Stimulated activated CD4-positive, alpha-beta T cell treated with anti-CD3 and anti-CD28 coated beads, Interleukin-4, amount 100 ng/mL, for 24 hours (primary cell): ENCODE measurements at places on chromosomes 11 and 22.

DNA sequence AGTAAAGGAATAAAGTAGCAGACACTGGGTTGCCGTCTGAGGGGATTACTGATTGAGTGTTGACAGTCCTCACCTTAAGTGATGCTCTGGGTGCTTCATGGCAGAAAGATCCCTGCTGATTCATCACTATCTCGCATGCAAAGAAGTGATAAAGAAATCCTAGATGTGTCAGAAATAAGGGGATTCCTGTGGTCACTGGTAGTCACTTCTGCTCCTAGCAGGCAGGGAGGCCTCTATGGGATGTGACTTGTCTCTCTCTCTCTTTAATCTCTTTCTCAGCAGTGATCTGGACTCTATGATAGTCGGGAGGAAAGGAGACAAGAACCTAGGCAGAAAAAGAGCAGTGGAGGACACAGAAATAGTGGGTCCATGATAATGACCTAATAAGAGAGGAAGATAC is 30.9 kb upstream of the OR56A1 start:
- no peak for DNase-seq

DNA sequence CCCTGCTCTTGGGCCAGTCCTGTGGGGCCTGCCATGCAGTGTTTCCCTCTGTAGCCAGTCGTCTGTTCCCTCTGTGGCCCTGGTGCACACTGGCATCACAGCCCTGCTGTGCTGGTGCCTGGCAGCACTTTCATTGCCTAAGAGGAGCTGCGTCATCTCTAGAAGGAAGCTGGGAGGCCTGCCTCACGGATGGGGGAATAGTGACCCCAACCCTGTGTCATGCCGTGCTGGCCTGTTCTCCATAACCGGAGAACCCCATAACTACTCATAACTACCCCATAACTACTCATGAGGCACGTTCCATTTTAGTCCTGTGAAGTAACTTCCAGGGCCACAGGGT is 14.0 kb downstream of the RAB36 start:
- no peak for DNase-seq

- no peak for DNase-seq
These were observed 23.9 kb upstream of the TMPRSS13 start for GRCh38 chr11:117953024-117953671.

DNA sequence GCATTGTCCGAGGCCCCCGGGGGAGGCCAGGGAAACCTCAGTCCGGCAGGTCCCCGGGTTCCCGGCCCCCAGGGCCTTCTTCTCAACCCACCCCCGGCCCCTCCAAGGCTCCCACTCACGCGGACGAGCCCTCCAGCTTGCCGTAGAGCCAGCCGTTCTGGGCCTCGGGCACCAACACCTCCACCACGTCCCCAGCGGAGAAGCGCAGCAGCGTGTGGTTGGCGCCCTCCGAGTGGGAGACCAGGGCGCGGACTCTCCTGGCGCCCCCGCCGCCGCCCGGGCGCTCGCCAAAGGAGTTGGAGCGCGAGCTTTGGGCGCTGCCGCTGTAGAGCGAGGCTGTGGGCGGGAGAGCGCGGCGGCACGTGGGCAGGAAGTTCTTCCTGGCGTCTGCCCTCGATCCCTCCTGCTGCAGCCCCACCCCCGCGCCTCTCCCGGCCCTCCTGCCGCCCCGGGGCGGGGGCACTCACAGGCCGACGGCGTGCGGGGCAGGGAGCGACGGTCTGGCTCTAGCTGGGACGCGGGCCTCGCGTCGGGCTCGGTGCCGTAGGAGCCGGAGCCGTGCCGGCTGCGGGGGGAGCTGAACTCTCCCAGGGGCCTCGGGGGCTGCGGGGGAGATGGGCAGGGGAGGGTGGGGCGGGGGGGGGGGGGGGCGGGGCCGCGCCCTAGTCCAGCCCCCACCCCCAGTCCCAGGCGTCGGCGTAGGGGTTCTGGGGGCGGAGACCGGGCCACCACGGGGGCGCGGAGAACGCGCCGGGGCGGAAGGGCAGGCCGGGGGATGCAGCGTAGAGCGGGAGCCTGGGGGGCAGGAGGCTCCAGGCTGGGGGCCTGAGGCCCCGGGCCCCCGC is 4.9 kb upstream of the SLC16A8 start:
- DNase-seq: no peak

- peak; percentile 25 for DNase-seq
These were observed 284.0 kb downstream of the KIRREL3 start for GRCh38 chr11:126716456-126717083.

DNA sequence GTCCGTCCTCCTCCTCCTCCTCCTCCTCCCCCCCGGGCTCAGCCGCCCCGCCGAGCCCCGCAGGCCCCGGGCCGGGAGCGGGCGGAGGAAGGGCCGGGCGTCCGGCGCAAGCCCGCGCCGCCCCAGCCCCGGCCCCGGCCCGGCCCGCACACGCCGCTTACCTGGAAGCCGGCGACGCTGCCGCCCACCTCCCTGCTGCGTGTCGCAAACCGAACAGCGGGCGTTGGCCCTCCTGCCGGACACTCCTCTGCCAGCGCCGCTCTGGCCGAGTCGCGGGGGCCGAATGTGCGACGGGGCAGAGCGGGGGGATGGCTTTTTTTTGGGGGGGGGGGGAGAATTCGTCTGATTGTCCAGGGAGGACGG is 1.1 kb downstream of the IGF2 start:
- DNase-seq: no peak

DNA sequence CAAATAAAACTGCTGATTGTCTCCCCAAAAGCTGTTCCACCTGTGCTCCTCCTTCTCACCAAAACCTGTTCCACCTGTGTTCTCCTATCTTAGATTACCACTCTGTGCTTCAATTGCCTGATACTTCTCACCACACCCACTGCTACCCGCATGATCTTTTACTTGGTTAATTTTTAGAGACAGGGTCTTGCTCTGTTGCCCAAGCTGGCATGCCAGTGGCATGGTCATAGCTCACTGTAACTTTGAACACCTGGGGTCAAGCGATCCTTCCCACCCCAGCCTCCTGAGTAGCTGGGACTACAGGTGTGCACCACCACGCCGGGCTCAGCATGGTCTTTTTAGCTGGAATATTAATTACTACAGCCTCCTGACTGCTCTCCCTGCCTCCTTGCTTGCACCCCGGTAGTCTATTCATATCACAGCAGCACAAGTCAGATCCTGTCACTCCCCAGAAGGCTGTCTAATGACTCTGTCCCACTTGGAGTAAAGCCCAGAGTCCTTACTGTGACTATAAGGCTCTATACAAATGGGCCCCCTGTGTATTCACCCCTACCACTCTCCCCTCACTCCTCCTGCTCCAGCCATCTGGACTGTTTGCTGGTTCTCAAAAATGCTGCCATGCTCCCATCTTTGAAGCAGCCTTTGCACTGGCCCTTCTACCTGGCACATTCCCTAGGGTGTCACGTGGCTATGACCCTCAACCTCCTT is 3.5 kb downstream of the C11orf91 start:
- no peak for DNase-seq

GRCh38 chr11:114964676-114965214 is 286.4 kb downstream of the NXPE2 start:
- no peak for DNase-seq

DNA sequence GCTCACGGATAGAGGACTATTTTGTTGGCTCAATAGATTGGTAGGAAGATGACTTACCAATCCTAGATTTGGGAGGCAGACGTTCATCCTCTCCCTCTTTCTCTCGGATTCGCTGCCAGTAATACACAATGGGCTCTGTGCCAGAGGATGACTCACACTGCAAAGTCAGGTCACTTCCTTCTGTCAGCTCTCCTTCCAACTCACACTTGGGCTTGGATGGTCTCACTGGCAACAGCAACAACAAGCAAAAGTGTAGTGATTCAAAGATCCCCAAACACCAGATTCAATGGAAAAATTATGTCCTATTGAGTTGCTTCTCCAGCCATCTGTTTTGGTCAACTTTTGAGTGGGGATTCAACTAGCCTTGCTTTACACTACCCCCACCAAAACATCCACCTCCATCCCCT is 21.7 kb upstream of the HSPA8 start:
- peak; percentile 79 for DNase-seq

- DNase-seq: no peak
These were observed 88.4 kb upstream of the RTL6 start for GRCh38 chr22:44586351-44586990.

- DNase-seq: peak; percentile 62
These were observed 38.7 kb upstream of the RCN1 start for GRCh38 chr11:32052215-32052614.

DNA sequence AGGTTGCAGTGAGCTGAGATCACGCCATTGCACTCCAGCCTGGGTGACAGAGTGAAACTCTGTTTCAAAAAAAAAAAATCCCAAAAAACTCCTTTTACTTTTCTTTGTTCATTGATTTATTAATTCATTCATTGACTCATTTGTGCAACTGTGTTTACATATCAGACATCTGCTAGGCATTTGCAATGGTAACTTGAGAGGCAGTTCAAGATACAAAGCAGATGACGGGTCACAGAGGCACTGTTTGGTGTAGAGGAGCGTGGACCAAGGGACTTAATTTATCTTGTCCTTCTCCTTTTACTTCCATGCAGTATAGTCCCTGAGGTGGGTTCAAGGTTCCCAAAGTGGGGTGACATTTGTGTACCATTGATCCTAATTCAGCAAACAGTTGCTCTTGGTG is 71.4 kb downstream of the KIAA1671 start:
- no peak for DNase-seq

GRCh38 chr22:26779108-26779507 is 121.7 kb downstream of the MIAT start:
- DNase-seq: no peak

- DNase-seq: no peak
These were observed 47.6 kb downstream of the AP2A2 start for GRCh38 chr11:973237-973636.

- DNase-seq: no peak
These were observed 21.0 kb downstream of the VWCE start for GRCh38 chr11:61274084-61274483.
